Osteoblast (primary cell): ENCODE measurements at places on chromosomes 12 and 14. TPM values are rescaled to one million over a fixed set of nuclear protein-coding genes. Genes with fewer than 3 reads are reported as not detected.

- DNase-seq, result no peak
Observed at GRCh38 chr12:109630815-109631214, 57.2 kb downstream of the MVK start.

- no peak for DNase-seq
Observed at GRCh38 chr12:5535541-5535940, 103.6 kb downstream of the NTF3 start.

DNA sequence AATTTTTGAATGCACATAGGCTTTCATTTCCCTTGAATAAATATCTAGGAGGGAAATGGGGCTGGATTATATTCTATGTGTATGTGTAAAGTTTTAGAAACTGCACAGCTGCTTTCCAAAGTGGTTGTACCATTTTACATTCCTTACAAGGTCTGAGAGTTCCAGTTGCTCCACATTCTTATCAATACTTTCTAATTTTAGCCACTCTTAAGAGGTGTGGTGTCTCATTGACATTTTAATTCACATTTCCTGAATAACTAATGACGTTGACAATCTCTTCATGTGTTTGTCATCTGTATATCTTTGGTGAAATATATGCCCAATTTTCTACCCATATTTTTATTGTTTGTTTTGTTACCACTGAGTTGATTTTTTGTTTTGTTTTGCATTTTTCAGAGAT is 74.6 kb upstream of the VASH1 start:
- no peak for DNase-seq

DNA sequence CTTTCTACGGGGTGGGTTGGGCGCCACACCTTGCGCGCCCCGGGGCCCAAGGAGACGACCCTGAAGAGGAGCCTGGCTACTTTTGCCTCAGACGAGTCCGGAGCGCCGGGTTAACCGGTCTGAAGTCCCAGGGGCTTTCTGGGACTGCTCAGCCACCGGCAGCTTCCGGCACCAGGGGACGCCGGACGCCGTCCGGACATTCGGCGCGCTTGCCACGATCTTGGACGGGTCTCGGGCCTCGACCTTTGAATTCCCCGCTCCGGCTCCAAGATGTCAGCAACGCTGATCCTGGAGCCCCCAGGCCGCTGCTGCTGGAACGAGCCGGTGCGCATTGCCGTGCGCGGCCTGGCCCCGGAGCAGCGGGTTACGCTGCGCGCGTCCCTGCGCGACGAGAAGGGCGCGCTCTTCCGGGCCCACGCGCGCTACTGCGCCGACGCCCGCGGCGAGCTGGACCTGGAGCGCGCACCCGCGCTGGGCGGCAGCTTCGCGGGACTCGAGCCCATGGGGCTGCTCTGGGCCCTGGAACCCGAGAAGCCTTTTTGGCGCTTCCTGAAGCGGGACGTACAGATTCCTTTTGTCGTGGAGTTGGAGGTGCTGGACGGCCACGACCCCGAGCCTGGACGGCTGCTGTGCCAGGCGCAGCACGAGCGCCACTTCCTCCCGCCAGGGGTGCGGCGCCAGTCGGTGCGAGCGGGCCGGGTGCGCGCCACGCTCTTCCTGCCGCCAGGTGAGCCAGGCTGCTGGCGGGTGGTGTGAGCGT is at the start of gene ACOT4:
Gene ACOT4, plus strand, starts transcription at position 184 of the 760 bp plus-strand sequence. Its CDS starts 87 bp downstream, at position 271.
- DNase-seq, result peak; percentile 93

- no peak for DNase-seq
Observed at GRCh38 chr12:132118876-132119275, 25.2 kb downstream of the DDX51 start.

- no peak for DNase-seq
Observed at GRCh38 chr12:67067453-67068203, 201.5 kb upstream of the CAND1 start.

Gene KRT81
- 0.29 TPM in 1 of 2 replicates, not detected in the other for total RNA-seq

Gene DPF3
- total RNA-seq, result 0.59 and 1.8 TPM in 2 replicates

Gene OVCH1
- total RNA-seq, result under 0.01 and 0.29 TPM in 2 replicates

- no peak for DNase-seq
Observed at GRCh38 chr12:64402181-64402580, 2.0 kb upstream of the XPOT start.

Gene ZNF385A
- total RNA-seq, result 0.72 and 0.88 TPM in 2 replicates

Gene SERPINA9
- under 0.01 and 0.29 TPM in 2 replicates for total RNA-seq

Gene ESPL1
- 0.72 and 1.8 TPM in 2 replicates for total RNA-seq

Gene FAM181A
- total RNA-seq, result not detected in 2 replicates

Gene TGM1
- 0.36 and 1.2 TPM in 2 replicates for total RNA-seq

Gene SPRYD4
- 2.5 and 2.7 TPM in 2 replicates for total RNA-seq

DNA sequence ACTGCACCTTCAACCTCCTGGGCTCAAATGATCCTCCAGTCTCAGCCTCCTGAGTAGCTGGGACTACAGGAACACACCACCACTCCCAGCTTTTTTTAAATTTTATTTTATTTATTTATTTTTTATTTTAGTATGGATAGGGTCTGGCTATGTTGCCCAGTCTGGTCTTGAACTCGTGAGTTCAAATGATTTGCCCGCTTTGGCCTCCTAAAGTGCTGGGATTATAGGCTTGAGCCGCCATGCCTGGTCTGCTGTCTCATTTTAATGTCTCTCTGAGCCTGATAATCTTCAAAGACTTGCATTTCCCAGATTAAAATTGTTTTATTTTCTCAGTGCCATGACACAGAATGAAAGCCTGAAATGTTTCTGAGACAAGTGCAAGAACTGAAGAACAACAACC is 1.2 kb upstream of the INHBC start:
- DNase-seq, result no peak

Gene KRT6B
- total RNA-seq, result not detected in 2 replicates

DNA sequence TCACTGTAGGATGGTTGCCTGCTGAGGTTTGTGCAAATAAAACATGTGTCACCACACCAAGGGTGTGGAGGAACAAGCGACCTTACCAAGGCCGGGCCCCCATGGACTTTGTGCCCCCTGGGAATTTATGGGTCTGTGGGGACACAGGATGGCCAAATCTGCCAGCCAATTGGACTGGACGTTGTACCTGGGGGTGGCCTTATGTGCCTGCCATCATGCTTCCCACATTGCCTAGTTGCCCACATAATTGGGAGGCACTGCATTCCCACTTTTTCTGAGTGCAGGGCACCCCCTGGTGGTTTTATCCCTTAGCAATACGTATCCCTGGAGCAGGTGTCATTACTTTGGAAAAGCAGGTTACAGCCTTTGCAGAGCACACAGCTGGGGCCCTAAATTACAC is 92.6 kb upstream of the TMPO start:
- no peak for DNase-seq

Gene B4GALNT1
- 1.1 and 2.9 TPM in 2 replicates for total RNA-seq

GRCh38 chr12:79143803-79144202 is 279.2 kb downstream of the SYT1 start:
- peak; percentile 30 for DNase-seq

- no peak for DNase-seq
Observed at GRCh38 chr12:123548107-123548506, 14.6 kb upstream of the RILPL1 start.
